ENCODE measurements at places on chromosomes 3 and 15.
A peak's percentile ranks its signal among the peaks of the same experiment; 100 is the strongest.

DNA sequence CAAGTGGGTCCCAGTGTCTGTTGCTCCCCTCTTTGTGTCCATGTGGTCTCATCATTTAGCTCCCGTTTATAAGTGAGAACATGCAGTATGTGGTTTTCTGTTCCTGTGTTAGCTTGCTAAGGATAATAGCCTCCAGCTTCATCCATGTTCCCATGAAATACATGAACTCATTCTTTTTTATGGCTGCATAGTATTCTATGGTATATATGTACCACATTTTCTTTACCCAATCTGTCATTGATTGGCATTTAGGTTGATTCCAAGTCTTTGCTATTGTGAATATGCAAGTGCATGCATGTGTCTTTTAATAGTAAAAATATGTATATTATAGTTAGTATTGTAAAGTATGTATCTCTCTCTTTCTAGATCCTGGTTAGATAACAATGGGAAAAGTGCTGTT is 53.9 kb downstream of the TCAIM start:
- DNase-seq: no peak

DNA sequence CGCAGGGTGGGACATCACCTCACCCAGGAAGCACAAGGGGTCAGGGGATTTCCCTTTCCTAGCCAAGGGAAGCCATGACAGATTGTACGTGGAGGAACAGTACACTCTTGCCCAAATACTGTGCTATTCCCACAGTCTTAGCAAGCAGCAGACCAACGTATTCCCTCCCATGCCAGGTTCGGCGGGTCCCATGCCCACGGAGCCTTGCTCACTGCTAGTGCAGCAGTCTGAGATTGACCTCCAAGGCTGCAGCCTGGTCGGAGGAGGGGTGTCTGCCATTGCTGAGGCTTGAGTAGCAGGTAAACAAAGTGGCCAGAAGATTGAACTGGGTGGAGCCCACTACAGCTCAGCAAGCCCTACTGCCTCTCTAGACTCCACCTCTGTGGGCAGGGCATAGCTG is 39.0 kb downstream of the ALDH1A2 start:
- no peak for DNase-seq

- no peak for DNase-seq
These were observed 35.7 kb downstream of the SRP14 start for GRCh38 chr15:40003116-40003916.

DNA sequence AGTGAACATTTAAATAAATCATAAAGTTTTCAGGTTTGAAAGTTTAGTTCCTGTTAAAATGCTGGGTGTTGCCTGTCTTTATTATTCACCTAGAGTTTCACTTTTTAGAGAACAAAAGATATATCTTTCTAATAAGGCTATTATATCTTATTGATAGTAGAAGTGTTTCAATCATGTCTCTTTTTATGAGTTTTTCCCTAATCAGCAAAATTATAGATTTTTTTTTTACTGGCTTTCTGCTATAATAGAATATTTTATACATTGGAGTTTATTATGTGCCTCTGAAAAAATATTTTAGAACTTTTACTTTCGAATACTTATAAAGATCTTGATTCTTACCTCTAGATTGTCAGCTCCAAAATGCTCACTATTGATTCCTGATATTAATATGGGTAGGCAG is 131.5 kb downstream of the BBX start:
- DNase-seq: no peak

DNA sequence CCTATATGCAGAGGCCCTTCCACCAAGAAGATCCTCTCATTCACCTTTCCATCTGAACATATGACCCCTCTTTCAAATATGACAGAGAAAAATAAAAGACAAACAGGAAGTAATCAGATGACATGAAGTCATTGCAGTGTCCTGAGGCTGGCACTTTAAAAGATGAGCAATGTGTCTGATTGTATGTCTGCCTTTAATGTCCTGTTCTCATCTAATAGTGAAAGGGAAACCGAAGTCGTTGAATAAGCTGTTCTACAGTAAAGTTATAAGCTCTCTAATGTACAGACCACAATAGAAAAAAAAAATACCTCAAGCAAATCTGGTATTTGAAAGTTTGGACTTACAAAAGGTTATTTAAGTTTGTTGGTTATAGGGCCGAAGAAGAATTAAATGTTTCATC is 243.0 kb downstream of the CLSTN2 start:
- no peak for DNase-seq

- no peak for DNase-seq
These were observed 636.5 kb downstream of the ZBBX start for GRCh38 chr3:166743481-166744134.

DNA sequence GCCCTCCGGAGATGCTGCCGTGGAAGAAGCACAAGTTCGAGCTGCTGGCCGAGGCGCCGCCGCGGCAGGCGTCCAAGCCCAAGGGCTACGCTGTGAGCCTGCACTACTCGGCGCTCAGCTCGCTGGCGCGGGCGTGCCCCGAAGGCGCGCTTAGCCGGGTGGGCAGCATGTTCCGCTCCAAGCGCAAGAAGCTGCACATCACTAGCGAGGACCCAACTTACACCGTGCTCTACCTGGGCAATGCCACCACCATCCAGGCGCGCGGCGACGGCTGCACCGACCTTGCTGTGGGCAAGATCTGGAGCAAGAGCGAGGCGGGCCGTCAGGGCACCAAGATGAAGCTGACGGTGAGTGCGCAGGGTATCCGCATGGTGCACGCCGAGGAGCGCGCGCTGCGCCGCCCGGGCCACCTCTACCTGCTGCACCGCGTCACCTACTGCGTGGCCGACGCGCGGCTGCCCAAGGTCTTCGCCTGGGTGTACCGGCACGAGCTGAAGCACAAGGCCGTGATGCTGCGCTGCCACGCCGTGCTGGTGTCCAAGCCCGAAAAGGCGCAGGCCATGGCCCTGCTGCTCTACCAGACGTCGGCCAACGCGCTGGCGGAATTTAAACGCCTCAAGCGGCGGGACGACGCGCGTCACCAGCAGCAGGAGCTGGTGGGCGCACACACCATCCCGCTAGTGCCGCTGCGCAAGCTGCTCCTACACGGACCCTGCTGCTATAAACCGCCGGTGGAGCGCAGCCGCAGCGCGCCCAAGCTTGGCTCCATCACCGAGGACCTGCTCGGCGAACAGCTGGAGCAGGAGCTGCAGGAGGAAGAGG is 1.3 kb downstream of the FAM43A start:
- peak; percentile 49 for DNase-seq

DNA sequence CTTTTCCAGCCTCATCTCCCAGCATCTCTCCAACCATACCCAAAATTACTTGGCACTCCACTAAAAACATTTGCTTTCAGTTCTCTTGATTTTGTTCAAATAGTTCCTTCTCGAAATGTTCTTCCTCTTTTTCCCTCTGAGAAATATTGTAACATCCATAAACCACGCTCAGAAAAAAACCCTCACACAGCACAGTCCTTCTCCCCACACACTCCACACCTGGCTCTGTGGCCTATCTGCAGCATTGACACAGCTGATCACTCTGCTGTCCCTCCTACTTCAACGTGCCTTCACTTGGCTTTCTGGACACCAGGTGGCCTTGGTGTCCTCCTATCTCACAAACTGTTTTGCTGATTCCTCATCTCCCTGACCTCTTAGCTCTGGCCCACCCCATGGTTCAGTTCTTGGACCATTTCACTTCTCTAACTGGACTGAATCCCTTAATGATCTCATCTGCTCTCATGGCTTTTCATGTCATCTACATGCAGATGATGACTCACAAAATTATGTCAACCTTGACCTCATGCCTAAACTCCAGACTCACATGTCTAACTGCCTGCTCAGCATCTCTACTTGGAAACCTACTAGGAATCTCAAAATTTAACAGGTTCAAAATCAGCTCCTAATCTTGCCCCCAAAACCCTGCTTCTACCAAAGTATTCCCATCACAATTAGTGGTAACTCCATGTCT is 93.3 kb downstream of the TRIM42 start:
- DNase-seq: no peak

GRCh38 chr3:178618896-178619295 is 82.7 kb downstream of the KCNMB2 start:
- no peak for DNase-seq

DNA sequence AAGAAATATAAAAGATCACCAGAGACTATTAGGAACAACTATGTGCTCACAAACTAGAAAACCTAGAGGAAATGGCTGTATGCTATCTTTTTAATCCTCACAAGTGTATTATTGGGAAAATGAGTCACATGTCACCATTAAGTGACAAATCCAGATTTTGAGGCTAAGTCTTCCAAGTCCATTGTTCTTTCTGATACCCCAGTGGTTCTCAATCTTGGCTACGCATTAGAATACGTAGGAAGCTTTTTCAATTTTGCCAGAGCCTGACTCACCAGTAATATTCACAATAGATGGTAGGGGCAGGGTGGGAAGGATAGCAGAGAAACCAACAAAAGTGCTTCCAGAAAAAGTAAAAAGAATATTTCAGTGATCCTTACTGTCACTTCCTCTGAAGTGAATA is 117.0 kb downstream of the FILIP1L start:
- DNase-seq: no peak

DNA sequence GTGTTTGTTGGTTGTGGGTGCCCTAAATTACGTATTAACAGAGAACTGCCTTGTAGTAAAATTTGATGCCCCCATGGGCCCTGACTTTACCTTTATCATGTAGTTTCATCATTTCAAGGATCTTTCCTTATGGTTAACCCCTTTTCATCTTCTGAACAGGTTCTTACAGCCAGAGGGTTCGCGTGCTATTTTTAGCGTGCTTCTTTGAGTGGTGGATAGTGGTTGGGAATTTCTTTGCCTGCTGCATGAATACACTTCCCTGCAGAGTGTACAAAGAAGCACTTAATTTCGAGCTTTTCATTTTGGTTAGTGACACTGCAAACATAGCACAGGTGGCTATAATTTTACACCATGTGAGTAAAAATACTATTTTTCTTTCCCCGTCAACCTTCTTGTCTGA is 231.8 kb downstream of the ROBO2 start:
- DNase-seq: no peak

DNA sequence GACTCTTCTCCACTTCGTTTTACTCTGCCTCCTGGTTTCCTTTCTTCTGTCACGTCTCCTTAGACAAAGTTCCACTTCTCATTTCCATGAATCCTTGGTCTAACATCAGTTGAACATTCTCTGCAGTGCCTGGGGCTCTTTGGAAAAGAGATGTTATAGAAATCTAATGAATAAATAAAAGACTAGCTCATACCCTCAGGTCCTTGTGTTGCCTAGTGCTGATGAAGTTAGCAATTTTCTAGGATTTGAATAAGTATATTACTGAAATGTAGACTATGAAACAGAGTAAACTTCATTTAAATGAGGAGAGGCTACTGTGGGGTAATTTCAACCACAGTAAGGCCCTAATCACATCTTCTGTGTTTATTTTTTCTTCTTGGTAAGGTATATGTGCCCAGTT is 146.9 kb upstream of the CADPS start:
- DNase-seq: no peak

- DNase-seq: no peak
These were observed 536.9 kb downstream of the ZIC1 start for GRCh38 chr3:147945968-147946519.

GRCh38 chr15:75676688-75677464 is 29.2 kb downstream of the SNX33 start:
- DNase-seq: no peak

DNA sequence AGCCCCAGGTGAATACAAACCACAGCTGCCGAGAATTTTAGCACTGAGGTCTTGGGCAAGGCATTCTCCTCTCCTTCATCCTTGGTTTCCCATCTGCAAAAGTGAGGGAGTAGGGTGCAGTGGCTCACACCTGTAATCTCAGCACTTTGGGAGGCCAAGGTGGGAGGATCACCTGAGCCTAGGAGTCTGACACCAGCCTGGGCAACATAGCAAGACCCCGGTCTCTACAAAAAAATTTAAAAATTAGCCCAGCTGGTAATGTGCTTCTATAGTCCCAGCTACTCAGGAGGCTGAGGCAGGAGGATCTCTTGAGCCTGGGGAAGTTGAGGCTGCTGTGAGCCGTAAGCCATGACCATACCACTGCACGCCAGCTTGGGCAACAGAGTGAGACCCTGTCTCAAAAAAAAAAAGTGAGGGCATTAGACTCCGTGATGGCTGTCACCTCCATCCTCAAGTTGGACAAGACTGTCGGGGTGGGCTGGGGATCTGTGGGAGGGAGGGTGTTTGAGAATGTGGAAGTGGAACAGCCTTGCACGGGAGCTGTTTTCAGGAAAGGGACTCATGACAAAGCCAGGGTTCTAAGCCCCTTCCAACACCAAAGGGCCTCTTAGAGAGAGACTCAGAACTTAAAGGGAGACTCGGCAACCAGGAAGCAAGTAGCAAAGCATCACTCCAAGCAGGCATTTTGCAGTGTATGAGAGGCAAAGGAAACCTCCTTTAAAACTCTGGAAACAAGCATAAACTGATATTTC is 46.0 kb upstream of the FURIN start:
- no peak for DNase-seq

GRCh38 chr3:195010551-195011100 is 260.3 kb downstream of the XXYLT1 start:
- no peak for DNase-seq

DNA sequence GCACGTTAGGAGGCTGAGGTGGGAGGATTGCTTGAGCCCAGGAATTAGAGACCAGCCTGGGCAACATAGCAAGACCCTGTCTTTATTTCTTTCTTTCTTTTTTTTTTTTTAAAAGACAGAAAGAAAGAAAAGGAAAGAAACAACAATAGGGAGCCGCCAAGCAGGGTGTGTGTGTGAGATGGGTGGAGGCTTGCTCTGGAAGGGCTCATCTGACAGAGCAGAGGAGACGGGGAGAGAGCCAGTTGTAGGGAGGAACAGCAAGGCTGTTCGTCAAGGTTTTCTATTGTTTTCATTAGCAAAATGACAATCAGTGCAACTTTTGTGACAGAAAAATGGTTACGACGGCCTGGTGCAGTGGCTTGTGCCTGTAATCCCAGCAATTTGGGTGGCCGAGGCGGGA is 69.3 kb downstream of the CDC25A start:
- no peak for DNase-seq

- DNase-seq: no peak
These were observed 143.2 kb downstream of the DOCK3 start for GRCh38 chr3:50817756-50818529.

DNA sequence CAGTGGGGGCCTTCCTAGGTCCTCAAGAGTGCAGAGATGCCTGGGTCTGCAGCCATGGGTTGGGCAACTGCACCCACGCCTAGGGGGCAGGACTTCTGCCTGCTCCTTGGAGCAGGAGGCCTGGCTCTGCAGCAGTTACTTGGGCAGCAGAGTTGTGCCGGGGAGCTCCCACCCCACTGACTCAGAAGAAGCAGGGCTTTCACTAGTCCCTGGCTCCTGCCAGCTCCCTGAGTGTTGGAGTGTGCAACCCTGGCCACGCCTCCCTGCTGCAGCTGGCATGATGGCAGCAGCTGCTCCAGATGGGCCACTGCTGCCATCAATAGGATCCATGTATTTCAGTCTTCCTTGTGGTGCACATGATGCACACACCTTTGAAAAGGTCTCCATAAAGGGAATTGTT is 40.6 kb upstream of the KCNH8 start:
- no peak for DNase-seq

DNA sequence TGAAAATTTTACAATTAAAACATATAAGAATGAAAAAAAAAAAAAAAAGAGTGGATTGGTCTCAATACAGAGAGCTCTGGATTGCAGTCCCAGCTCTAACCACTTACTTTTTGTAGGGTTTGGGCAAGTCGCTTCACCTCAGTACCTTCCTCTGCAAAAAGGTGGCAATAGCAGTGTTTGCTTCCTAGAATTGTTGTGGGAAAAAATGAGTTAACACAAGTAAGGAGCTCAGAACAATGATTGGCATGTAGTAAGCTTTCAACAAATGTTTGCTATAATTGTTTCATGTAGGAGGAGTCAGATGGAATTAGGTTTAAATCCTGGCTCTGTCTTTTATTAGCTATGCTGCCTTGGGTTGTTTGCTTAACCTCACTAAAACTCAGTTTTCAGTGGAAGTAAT is 425.2 kb upstream of the TBL1XR1 start:
- no peak for DNase-seq

- DNase-seq: no peak
These were observed 112.5 kb downstream of the MYO9A start for GRCh38 chr15:72005483-72005882.
